ENCODE measurements at places on chromosomes 11 and 22. TPM values are rescaled to one million over a fixed set of nuclear protein-coding genes. Genes with fewer than 3 reads are reported as not detected.

The OR51B4 gene
- total RNA-seq: not detected

The A4GALT gene
- total RNA-seq: 23.4 TPM

The HYLS1 gene
- total RNA-seq: 12.9 TPM

The MMP3 gene
- total RNA-seq: not detected

The RASSF10 gene
- 1.1 TPM for total RNA-seq

The PHF21A gene
- 9.0 TPM for total RNA-seq

The OR10D3 gene
- not detected for total RNA-seq

The FXYD2 gene
- total RNA-seq: 16.3 TPM

The ISX gene
- not detected for total RNA-seq

The CRYAB gene
- total RNA-seq: 12.5 TPM

Measured in A549 treated with Hydrocortisone at 1 μM for 4 hours (cell line).